ENCODE measurements at places on chromosomes 16 and 17.

- peak; percentile 33 for DNase-seq
Measured at GRCh38 chr16:48366165-48367093, 18.8 kb downstream of the SIAH1 start.

GRCh38 chr17:7557147-7557764 is 1.3 kb upstream of the TNFSF13 start:
- DNase-seq: no peak

DNA sequence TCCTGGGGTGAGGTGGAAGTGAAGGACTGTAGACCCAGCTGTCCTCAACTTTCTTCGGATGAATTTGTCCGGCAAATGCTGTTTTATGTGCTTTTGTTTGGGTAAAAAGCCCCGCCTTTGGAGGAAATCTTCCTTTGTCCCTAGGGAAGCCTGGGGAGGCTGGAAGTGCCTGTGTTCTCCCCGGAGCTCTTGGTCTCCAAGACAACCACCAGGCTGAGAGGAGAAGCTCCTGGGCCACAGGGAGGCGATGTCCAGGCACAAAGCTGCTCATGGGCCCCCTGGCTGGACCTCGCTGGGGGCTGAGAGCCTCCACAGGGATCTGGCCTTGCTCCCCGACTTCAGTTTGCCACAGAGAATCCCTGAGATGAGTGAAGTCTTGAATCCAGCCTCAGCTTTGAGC is 293.1 kb upstream of the N4BP1 start:
- no peak for DNase-seq

GRCh38 chr17:47990962-47991731 is 20.2 kb downstream of the CDK5RAP3 start:
- no peak for DNase-seq

- no peak for DNase-seq
Measured at GRCh38 chr16:47627085-47627639, 166.0 kb downstream of the PHKB start.

DNA sequence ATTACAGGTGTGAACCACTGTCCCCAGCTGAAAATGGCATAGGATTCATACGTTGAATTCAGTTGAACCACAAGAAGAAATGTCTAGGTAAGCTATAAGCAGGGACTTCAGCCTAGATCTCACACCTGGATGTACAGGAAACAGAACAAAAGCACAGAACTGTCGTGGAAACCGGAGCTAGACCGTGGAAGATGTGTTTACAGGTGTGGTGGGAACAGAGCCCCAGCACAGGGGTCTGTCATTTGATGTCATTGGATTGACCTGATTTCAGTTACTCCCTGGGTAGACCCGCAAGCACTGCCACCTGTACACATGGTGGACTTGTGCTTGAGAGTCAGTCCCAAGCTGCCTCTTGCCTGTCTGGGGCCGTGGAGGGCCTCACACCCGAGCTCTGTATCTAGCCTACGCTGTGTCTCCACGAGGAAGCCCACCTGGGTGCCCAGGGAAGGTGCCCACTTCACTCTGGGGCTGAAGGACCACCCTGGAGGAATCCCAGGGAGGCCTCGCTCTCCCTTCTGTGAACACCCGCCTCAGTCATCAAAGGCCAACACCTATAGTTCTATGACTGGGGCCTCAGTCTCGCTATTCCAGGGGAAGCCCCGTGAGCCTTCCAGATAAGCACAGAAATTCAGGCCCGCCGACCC is 32.2 kb upstream of the MLKL start:
- DNase-seq: no peak

DNA sequence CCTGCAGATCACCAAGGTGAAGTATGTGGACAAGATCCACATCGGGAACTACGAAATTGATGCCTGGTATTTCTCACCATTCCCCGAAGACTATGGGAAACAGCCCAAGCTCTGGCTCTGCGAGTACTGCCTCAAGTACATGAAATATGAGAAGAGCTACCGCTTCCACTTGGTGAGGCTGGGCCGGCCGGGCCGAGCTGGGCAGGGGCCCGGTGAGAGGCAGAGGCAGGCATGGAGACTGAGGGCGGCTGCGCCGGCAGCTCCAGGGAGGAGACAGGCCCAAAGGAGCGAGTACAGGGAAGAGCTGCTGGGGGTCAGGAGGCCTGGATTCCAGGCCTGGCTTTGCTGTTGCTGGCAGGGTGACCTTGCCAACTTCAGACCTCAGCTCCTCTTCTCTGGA is 8.3 kb downstream of the PRSS8 start:
- DNase-seq: no peak
